HS-5 (cell line): ENCODE measurements at places on chromosomes 2 and 18.

DNA sequence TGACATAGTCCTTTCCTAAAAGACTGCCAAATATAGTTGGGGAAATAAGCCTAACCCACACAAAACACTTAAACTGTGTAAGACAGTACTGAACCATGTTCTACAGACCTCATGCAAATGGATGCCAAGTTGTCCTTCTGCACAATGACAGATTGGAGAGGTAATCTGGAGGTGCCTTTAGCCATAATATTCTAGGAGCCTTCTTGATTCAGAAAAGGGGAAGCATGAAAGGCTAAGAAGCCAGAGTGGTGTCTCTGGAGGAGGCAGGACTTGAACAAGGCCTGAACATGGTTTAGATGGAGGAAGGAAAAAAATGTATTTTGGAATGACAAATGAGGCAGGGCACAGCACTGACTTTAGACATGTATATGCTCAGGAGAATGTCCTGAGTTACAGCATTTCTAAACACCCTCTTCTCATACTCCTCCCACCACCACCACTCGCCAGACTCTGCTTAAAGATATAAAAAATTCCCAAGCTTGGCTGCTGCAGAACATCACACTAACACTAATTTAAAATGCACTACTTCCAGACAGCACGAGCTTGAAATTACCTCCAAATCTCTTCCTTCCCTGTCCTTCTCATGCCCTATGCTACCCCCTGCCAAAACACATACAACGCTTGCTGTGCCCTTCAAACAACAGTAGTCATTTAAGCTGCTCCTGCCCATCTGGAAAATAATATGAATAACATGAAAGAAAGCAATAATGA lies 110.4 kb downstream of the ANKRD44 start:
- no peak for DNase-seq

DNA sequence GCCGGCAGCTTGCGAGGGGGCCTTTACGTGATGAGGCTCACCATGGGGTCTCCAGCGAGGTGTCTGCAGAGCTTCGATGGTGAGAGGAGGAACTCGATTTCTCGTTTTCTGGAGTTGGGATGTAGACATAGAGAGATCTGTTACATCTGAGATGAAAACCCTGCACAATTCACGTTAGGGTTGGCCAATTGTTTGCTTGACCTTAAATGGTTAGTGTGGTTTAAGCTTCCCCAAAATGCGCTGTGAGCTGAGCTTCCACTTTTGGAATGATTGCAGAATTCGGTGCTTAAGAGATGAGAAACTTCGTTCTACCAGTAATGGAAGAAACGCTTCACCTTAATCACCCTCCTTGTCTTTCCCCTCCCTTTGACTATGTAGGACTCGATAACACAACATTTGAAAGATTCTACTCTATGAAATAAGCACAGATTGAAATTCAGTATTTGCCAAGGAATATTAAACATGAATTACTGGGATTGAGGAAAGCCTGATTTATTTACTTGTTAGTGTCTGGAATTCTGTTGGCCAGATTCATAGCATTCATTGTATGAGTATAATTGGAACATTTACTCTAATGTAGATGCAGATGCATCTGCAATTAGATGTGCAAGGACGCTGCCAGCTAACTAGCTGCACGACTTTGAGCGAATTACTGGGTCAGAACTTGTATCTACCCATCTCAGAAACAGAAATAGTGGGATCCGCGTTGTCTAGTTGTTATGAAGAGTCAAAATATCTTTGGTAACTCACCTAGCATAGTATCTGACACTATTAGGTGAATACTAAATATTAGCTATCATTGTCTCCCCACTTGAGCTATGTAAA lies 1.6 kb upstream of the KLF7 start:
- no peak for DNase-seq

DNA sequence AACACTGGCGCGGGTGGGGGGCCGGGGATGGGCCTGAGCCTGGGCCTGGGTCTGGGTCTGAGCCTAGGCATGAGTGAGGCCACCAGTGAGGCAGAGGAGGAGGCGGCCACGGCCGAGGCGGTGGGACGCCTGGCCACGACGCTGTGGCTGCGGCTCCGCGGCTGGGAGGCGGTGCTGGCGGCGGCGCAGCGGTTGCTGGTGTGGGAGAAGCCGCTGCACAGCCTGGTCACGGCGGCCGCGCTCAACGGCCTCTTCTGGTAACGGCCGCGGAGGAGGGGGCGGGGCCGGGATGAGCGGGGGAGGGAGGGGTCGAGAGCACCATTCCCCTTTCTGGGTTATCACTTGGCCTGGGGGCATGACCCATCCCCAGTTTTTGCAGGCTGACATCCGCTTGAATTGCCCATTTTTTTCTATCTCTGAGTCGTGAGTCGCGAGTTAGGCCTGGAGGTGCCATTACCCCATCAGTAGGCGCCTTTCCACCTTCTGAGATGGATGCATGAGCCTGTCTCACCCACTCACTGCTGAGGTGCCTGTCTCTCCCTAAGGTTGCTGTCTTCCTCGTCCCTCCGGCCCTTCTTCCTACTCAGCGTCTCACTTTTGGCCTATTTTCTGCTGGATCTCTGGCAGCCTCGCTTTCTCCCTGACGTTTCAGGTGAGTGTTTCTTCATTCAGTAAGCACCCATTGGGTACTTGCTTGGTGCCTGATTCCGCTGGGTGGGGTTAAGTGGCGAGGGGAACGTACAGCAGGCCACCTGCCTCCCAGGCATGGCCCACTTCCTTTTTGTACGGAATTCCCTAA lies 501 bp downstream of the RETREG2 start:
- DNase-seq, result no peak

DNA sequence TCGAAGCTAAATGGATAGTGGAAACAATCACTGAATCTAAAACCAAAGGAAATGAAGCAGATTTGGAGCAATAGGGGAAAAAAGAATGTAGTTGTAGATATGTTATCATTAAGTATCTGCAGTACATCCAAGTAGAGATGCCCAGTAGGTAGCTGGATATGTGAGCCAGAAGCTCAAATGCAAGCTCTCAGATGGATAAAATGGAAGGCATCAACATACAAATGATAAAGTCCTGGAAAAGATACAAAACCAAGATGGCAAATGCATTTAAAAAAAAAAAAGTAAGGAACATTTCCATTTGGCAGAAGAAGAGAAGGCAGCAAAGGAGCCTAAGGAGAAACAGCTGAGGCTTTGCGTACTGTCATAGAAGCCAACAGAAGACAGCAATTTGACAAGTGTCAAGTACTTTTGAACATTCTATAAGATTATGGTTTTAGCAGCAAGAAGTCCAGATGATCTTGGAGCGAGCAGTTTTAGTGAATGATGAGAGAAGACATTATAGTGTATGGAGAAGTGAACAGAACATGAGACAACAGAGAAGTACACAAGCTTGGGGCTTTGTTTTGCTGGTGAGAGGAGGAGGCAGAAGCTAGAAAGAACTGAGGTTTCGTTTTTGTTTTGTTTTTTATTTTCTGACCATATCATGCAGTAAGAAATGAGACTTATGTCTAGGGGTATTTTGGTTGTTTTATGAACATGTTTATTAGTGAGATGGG lies 18.3 kb downstream of the ROCK2 start:
- no peak for DNase-seq

GRCh38 chr2:60379216-60379615 lies 174.2 kb downstream of the BCL11A start:
- no peak for DNase-seq

DNA sequence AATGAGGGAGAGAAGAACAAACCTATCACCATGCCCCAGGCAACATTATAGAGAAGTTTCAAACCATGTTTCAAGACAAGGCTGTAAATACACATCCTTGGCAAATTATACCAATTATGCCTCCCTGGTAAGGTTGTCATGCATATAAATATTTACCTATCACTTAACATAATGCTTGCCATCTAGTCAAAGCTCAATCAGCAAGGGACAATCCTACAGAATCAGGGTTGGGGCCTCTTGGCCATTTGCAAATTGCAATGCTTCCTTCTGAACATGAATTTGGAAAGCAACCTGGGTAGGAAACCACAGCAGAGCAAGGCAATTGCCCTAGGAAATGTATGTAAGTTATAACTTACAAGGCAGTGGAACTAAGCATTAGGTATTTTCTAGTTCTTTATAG lies 907.2 kb upstream of the CDH2 start:
- no peak for DNase-seq

- DNase-seq, result no peak
Measured at GRCh38 chr18:61754039-61754583, 138.7 kb downstream of the RNF152 start.

- no peak for DNase-seq
Measured at GRCh38 chr2:184119989-184120800, 478.1 kb upstream of the ZNF804A start.

DNA sequence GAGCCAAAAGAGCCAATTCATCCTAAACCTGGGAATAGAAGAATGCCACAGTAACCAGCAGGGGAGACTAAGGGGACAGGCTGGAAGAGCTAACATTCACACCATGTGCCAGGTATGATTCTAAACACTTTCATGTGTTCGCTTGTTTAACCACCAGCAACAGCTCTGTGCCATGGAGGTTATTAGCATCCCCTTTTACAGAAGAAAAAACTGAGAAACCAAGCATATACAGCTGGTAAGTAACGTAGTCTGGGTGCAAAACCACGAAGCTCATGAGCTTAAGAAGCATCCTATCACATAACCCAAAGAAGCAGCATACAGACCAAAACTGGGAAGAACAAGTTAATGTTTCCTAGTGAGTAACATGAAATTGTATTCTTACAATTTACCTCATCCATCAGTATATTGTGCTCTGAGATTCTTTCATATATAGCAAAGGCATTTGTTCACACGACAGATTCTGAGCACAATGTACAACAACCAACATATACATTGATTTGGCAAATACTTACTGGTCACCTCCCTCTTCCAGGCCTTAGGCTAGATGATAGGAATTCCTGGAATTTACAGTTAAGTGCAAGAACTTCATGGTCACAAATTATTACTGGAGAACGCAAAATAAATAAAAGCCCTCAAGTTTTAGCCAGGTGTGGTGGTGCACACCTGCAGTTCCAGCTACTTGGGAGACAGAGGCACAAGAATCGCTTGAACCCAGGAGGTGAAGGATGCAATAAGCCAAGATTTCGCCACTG lies 36.5 kb upstream of the HNRNPA3 start:
- no peak for DNase-seq

DNA sequence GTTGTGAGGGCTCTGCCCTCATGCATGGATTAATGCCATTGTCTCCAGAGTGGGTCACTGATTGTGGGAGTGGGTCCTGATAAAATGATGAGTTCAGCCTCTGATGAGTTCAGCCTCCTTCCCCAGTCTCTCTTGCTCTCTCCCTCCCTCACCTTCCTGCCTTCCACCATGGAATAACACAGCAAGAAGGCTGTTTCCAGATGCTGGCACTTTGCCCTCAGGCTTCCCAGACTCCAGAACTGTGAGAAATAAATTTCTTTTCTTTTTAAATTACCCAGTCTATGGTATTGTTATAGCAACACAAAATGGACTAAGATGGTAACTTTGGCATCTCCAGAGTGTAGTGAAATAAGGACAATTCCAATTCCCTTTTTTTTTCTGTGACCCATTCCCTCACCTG lies 47.1 kb upstream of the MAP4K3 start:
- DNase-seq, result no peak

DNA sequence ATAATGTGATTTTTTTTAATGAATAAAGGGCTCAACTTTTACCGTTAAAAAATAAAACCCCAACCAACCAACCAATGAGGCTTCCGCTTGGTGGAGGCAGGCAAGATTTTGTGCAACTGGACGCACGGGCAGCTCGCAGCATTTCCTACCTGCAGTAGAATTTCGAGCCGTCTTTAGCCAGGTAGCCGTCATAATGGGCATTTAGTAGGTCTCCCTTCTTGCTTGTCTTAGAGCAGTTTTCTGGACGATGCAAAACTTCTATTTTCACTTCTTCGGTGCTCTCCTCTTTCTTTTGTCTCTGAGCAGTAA lies 316 bp downstream of the FKBP7 start:
- DNase-seq, result no peak

GRCh38 chr2:224196810-224197209 lies 157.7 kb upstream of the SERPINE2 start:
- DNase-seq, result no peak

GRCh38 chr2:26444236-26444635 lies 33.7 kb downstream of the OTOF start:
- DNase-seq, result no peak

- DNase-seq, result no peak
Measured at GRCh38 chr18:4283746-4284291, 171.3 kb downstream of the DLGAP1 start.

GRCh38 chr18:10044054-10044453 lies 130.2 kb downstream of the VAPA start:
- no peak for DNase-seq

GRCh38 chr2:27083410-27084296 lies 2.9 kb upstream of the KHK start:
- DNase-seq, result no peak

DNA sequence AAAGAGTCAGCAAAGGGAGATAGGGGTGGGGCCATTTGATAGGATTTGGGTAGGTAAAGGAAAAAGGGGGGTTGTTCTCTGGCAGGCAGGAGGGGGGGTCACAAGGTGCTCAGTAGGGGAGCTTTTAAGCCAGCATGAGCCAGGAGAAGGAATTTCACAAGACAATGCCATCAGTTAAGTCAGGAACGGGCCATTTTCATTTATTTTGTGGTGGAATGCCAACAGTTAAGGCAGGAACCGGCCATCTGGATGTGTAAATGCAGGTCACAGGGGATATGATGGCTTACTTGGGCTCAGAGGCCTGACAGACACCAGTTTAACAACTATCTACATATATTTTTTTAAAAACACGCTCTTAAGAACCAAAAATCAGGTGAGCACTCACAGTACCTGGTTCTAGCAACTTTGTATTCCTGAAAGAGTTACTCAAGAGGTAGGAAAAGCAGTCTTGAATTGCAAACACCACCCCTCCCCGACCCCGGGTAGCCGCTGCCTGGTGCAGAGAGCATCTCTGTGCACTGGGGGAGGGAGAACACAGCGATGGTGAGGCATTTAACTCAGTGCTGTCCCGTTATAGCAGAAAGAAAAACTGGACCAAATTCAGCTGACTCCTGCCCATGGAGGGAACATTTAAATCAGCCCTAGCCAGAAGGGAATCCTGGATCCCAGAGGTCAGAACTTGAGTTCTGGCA lies 414.5 kb upstream of the KLHL29 start:
- DNase-seq, result no peak

- DNase-seq, result no peak
Measured at GRCh38 chr2:160266037-160266551, 66.0 kb upstream of the ITGB6 start.

DNA sequence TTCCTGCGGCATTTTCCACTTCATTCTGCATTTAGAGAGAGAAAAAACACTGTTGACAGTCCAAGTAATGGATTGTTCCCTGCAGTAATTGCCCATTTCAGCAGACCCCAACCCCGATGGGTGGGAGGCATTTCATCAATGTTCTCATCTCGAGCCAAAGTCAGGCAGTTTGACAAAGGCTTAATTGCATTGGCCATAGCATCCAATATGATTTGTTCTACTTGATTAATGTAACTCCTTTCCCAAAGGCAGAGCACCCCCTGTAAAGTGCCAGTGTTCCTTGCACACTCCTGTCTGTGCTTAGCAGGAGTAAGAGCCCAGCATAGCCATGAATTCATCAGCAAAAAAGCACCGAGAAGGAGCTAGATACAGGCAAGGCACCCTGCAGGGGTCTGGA lies 174.4 kb downstream of the SEPTIN10 start:
- DNase-seq, result no peak

- no peak for DNase-seq
Measured at GRCh38 chr2:205361272-205361671, 321.0 kb upstream of the NRP2 start.

GRCh38 chr2:159133797-159134196 lies 152.7 kb downstream of the WDSUB1 start:
- no peak for DNase-seq
